ENCODE measurements at places on chromosomes 12 and 14.
A peak's percentile ranks its signal among the peaks of the same experiment; 100 is the strongest.

- DNase-seq, result no peak
These were observed 13.6 kb upstream of the GSG1 start for GRCh38 chr12:13117029-13117428.

- DNase-seq, result no peak
These were observed 29.9 kb downstream of the HSPB8 start for GRCh38 chr12:119208626-119209061.

DNA sequence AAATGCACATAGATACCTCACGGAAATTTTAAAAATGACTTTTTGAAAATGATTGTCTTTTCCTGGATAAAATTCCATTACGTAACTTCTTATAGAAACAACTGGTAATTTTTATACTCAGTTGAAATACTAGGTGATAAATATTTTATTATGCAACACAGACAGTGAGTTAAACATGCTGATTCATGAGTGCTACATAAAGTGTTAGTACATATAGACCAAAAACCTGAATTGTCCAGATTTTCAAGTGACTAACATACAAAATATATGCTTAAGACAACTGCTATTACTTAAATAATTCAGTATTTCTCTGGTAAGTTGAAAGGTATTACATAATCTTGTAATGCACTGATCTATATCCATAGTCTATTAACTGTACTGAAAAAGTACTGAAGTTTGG lies 11.9 kb downstream of the PTPRO start:
- no peak for DNase-seq

GRCh38 chr14:104397956-104398355 lies 181.6 kb upstream of the C14orf180 start:
- DNase-seq, result no peak

DNA sequence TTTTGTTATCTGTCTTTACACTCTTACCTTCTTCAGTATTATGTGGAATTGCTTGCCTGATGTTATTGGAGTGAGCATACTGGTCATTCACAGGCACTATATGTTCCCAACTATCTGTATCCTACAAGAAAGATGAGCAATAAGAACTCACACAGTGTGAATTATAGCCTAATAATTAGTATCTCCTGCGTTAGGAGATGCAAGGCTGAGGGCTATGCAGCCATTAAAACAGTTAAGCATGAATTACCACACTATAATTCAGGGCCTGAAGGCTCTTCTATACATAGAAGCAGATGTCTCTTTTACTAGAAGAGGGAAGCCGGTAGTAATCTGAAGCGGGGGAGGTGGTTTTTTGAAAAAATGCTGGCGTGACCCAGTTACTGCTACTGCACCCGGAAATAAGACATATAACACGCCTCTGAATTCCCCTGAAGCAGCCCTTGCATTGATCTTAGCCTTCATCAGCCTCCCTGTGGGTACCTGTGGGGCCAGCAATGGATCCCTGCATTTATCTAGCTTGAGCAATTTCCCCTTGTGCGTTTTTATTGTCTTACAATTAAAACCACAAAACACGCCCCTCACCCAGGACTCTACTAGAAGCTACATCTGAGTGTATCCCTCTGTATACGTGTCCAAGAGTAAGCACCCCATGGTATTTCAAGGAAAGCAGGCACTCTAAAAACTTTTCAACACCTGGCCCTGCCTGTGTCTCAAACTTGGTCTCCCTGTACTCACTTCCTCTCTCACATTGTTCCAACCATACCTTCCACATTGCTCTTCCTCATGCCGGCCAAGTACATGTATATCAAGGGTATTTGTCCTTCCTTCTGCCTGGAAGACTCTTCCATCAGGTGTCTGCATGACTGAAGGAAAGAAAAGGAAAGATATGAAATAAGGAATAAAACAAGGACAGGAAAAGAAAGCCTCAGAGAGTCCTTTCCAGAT lies 210.9 kb upstream of the ARID2 start:
- DNase-seq, result peak; percentile 17

DNA sequence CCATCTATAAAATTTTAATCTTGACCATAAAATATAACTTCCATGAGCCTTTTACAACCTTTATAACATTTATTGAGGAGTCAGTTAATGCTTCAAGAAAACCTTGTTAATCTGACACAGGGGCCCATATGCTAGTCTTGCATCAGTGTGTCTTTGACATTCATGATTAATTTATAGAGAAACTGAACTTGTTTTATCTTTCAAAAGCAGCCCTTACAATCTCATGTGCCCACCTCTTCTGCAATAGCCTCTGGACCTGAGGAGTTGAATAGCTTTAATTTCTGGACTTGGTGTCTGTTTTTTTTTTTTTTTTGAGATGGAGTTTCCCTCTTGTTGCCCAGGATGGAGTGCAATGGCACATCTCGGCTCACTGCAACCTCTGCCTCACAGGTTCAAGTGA lies 8.6 kb upstream of the LPCAT3 start:
- no peak for DNase-seq

DNA sequence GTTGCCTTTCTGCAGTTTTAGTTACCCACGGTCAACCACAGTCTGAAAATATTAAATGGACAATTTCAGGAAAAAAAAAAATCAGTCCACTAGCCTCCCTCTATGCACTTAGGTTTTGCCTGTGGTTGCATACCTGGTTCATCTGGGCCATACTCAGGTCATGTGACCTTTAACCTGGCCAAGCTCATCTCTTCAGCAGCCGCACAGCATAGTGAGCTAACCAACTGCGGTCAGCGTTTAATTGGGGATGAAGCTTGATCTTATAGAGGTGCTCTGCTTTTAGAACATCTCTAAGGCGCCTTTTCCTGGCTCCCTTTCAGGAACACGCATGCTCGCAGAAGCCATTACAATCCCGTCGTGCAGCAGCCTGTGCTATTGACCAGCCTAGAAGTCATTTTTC lies 177.2 kb upstream of the HMGA2 start:
- no peak for DNase-seq

GRCh38 chr14:105421723-105422615 lies 2.3 kb downstream of the MTA1 start:
- DNase-seq, result no peak

DNA sequence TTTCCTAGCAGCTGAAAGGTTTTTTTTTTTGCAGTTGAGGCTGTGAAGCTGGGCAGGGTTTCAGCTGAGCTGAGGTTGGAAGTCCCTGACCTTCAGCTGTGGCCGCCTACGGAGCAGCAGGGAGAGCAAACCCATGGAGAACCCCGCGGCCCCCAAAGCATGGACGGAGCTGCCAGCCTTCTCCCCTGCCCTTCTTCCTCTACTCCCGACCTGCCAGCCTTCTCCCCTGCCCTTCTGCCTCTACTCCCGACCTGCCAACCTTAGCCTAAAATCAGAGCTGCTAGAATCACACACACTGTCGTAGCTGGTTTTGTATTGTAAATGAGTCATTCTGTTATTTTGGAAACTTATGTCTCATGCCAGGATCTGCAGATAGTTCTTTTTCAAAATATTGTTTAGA lies 74.6 kb downstream of the PPP2R5C start:
- no peak for DNase-seq

GRCh38 chr14:100786131-100786530 lies 39.8 kb upstream of the MEG3 start:
- no peak for DNase-seq

GRCh38 chr14:104768437-104769323 lies 15.7 kb downstream of the SIVA1 start:
- peak; percentile 86 for DNase-seq

GRCh38 chr12:45938566-45938965 lies 51.8 kb downstream of the SCAF11 start:
- no peak for DNase-seq

- no peak for DNase-seq
These were observed 209.0 kb upstream of the FBXO33 start for GRCh38 chr14:39641224-39641623.

- DNase-seq, result no peak
These were observed 9.7 kb downstream of the VRK1 start for GRCh38 chr14:96806836-96807235.

DNA sequence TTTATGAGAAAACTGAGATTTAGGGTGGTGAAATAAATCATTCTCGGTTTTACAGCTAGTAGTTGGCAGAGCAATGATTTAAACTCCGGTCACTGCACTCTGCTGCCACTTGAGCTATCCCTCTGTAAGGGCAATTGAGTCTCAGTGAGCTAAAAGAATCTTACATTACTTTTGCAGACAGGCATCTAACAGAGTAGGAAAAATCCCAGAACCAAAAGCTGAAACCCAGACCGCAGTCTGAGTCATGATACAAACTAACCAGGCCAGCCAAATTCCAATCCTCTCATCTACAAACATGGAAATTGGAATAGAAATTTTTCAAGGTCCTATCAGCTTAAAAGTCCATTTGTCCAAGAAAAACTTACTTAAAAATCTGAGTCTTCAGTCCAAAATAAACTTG lies 73.7 kb downstream of the ANKS1B start:
- no peak for DNase-seq

DNA sequence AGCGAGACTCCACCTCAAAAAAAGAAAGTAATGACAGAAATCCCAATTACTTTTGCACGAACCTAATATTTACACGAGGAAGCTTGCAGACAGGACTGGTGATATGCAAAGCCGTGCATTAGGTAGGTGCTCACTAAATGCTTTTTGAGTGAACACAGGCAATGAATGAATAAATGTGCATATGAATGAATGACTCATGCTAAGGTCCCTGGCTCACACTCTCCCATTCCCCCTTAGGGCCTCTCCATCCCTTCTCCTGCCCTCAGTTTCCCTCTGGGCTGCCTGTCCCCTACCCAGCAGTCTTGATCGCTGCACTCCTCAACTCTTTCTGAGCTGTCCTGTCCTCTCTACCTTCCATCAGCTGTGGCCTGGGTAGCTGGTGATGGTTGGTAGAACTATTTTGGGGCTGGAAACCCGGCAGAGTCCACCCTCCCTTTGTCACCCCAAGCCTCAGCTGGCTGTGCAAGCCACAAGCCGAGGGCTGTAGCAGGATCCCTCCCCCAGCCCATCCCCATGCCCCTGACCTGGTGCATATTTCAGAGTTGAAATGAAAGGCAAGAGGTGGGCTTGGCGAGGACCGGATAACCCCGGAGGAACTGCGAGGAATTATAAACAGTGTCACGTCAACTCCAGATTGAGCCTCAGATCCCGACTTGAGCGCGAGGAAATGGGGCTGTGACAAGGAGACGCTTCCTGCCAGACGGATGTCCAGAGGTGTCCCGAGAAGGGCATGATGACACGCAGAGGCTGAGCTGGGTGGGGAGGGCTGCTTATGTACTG lies 191.7 kb upstream of the GSC start:
- no peak for DNase-seq

GRCh38 chr14:76467711-76468155 lies 91.8 kb downstream of the ESRRB start:
- no peak for DNase-seq

GRCh38 chr12:16076557-16076956 lies 165.4 kb downstream of the DERA start:
- DNase-seq, result no peak

DNA sequence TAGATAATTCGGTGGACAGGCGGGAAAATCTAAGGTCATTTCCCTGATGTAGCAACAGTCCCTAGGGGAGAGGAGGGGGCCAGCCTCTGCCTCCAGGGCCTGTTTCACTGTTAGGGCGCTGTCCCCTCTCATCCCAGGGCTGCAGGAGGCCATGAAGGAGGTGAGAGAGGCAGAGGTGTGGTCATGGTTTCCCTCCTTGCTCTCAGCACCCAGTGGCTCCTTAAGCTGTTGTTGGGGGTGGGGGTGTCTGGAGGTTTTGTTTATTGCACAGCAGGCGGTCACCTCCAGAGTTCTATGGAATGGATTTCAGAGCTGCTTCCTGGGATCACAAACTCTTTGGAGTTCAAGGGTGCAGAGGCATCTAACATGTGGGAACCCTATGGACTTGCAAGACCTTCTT lies 212.5 kb upstream of the RTL1 start:
- no peak for DNase-seq

GRCh38 chr14:96639550-96639949 lies 137.4 kb downstream of the PAPOLA start:
- no peak for DNase-seq

GRCh38 chr14:20472536-20473169 lies 3.4 kb downstream of the PNP start:
- DNase-seq, result no peak

DNA sequence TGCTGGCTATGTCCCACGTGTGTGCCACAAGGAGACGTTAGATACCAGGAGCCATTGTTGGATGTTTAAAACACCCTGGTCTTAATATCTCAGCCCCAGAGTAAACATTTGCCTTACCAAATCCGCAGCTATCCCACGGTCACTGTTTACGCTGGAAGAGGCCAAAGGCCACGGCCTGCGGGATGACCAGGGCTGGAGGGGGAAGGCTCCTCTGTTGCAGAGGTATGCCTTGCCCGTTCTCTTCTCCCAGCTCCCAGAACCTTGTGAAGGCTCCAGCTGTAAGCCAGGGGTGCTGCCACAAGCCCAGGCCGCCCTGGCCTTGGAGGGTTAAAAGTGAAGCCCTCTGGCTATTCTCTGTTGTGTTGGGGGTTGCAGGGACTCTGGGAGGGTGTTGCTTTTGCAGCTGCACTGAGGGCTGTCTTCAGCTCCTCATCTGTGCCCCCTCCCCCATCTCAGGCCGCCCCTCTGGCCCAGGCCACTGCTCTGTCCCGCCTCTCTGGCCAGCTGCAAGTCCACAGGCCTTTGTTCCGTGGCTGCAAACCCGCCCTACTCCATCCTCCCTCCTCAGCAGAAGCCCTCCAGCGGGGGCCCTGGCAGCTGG lies 2.5 kb downstream of the PLEKHG3 start:
- no peak for DNase-seq

DNA sequence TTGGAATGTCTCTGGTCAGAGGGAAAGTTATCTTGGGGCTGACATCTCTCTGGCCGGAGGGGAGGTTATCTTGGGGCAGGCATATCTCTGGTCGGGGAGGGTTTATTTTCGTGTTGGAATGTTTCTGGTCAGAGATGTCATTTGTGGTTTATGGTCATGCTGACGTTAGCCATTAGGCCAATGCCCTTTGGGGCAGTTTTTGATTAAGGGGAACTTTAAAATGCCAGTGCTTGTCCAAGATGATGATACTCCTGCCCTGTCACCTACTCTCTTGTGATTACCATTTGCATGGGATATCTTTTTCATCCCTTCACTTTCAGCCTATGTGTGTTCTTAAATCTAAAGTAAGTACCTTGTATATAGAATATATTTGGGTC lies 29.0 kb upstream of the A2M start:
- DNase-seq, result no peak

- no peak for DNase-seq
These were observed 3.3 kb downstream of the PARP11 start for GRCh38 chr12:3869865-3870264.

DNA sequence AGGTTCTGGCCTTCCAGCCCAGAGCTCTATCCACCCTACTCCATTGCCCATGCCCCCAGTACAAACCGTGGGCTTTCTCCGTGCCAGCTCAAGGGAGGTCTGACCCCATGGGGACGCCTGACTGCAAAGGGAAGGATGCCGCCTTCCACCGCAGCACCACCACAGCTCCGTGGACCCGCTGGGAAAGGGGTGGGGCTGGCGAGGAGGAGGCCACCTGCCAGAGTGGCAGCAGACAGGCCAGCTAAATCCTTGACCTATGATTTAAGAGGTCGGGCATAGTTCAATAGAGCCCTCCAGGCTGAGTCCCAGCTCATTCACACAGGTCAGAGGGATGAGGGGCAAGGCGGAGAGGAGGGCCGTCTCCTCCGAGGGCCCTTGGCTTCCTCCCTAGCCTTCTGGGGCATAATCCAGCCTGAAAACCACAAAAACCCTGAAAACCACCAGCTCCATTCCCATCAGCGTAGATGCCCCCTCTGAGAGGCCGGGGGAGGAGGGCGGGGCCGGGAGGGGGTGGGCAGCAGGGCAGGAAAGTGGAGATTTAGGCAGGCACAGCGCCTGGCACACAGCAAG lies 14.9 kb upstream of the FIGNL2 start:
- no peak for DNase-seq

Data from stimulated activated CD4-positive, alpha-beta T cell treated with anti-CD3 and anti-CD28 coated beads, Interleukin-15, amount 100 ng/mL, for 48 hours (primary cell).